ENCODE measurements at places on chromosomes 3 and 15. TPM values are rescaled to one million over a fixed set of nuclear protein-coding genes. Genes with fewer than 3 reads are reported as not detected.

Gene EIF3J
- total RNA-seq, result 36.7 TPM

DNA sequence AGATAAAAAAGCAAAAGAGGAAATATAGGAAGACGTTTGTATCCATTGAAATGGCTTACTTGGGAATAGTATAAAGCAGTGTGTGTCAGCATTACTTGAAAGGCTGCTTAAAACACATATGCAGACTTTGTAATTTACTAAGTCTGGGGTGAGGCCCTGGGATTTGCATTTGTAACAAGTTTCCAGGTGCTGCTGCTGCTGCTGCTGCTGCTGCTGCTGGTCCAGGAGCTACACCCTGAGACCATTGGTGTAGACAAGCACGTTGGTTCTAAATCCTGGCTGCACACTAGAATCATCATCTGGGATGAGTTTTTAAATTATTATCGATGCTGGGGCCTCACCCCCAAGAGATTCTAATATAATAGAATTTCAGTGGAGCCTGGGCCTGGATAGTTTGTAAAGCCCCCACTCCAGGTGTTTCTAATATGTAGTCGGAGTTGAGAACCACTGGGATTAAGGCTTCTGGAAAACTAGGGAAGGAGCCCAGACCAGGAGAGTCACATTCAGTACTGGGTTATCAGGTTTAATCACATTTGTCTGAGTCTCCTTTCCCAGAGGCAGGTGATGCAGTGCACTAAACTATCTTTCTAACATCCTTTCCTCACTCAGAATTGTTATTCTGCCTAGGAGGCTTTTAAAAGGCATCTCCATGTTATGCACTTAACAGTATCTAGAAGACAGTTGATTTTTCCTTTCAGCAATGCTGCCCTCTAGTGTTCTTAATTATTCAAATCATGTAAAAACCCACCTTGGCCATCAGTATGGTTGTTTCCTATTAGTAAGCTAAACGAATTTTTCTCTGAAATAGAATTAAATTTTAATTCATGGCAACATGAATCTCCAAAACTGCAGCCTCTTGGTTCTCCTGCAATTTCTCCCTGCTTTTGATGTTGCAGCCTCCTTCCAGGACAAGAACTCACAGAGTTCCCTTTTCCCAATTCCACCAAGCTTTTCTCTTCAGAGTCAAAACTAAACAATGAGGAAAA lies 45.4 kb downstream of the SSR3 start:
- DNase-seq, result no peak
- H3K27ac ChIP-seq, result no peak overlapping the region
- no peak overlapping the region for H3K4me3 ChIP-seq
- H3K4me1 ChIP-seq, result no peaks in the 10 kb centered on the region

DNA sequence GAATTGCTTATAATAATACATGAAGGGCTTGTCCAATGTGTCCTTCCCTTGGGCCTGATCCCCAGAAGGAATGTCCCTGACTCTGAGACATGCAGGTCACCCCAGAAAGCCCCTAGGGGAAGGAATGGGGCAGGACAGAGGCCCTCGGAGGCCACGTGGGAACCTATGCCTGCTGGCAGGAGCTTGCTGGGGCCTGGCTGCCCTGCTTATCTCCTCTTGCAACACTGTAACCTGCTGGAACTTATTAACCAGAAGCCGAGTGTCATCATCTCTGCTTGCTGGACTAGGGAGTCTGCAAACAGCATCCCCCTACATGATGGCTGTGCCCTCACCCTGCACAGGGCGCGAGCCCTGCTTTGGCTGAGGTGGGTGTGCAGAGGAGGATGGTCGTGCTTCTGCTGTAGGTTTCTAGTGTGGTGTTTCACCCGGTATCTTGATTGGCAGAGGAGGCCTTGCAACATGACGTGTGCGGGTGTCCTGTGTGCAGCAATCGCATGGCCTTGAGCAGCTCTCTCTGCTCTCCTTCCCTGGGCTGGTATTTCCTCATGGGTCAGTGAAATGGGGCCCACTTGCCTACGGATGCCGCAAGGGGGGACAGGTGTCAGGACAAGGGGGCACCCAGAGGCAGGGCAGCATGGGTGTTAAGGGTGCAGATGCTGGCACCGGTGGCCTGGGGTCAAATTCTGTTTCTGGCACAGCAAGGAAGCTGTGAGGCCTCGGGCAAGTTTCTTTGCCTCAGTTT lies 5.0 kb downstream of the CHST13 start:
- no peaks in the 10 kb centered on the region for H3K27me3 ChIP-seq
- no peaks in the 10 kb centered on the region for H3K36me3 ChIP-seq
- H3K4me3 ChIP-seq, result no peak overlapping the region
- no peak overlapping the region for H3K27ac ChIP-seq

- no peak overlapping the region for H3K4me3 ChIP-seq
- no peak overlapping the region for H3K27ac ChIP-seq
- H3K4me1 ChIP-seq, result no peaks in the 10 kb centered on the region
- DNase-seq, result no peak
- H3K36me3 ChIP-seq, result no peaks in the 10 kb centered on the region
- H3K27me3 ChIP-seq, result no peaks in the 10 kb centered on the region
These were observed 106.8 kb downstream of the BBX start for GRCh38 chr3:107629566-107629965.

Gene GOLGA8T
- not detected for total RNA-seq

DNA sequence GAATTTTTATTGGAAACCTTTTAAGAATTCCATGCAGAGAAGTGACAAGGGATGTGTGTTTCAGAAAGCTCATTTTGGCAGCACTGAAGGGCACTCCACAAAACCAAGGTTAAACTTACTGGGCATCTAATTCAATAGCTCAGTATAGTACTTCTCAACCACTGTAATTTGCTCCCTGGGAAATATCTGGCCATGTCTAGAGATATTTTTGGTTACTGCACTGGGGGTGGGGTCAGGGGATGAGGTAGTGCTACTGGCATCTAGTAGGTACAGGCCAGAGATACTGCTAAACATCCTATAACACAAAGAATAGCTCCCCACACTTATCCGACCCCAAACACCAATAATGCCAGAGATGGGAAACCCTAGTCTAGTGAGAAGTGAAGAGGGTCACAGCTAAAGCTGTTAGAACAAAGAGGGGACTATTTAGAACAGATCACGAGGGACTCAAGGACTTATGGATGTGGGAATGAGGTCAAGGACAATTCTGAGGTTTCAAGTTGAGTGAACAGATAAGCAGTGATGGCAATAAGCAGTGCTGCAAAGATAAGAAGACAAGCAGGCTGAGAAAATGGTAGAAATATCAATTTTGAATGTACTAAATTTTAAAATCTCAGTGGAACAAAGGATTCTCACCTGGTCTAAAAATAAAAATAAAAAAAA lies 3.2 kb downstream of the MRPL46 start:
- H3K27ac ChIP-seq, result no peak overlapping the region
- H3K4me3 ChIP-seq, result no peak overlapping the region
- DNase-seq, result no peak
- peaks cover 41% of the 10 kb centered on the region for H3K36me3 ChIP-seq

DNA sequence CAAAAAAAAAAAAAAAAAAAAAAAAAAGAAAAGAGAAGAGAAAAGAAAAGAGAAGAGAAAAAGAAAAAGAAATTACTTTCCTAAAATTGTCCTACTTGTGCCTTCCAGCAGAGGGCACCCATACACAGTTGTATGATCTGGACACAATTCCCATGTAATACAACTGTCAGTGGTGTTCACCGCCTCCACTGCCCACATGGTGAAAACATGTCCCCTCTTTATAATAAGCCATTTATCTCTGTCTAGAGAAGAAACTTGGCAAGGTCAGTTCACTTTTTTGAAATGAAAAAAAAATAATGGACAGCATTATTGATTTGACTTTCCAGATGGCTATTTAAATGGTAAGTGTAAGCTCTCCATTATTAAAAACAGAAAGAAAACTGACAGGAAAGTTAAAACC lies 459.4 kb downstream of the GBE1 start:
- H3K4me3 ChIP-seq, result no peak overlapping the region
- H3K27me3 ChIP-seq, result no peaks in the 10 kb centered on the region
- no peaks in the 10 kb centered on the region for H3K4me1 ChIP-seq
- H3K36me3 ChIP-seq, result no peaks in the 10 kb centered on the region

Gene KCNAB1
- total RNA-seq, result 25.6 TPM

DNA sequence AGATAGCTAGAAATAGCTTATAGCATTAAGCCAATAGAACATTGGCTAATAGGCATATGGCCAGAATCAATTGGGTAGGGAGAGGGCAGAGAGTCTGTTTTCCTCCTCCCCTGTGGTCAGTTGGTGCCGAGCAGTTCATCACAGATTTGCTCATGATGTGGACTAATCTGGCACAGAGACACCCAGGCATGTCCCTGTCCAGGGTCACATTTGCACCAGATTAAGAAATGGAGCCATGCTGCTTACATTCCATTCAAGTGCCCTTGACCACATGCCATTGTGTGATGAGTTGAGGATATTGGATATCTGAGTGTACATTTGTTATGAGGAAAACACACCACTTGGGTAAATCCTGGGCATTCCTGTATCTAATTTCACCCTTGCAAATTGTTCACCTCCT lies 53.4 kb downstream of the USP13 start:
- no peak overlapping the region for H3K4me3 ChIP-seq
- no peaks in the 10 kb centered on the region for H3K36me3 ChIP-seq
- H3K4me1 ChIP-seq, result no peaks in the 10 kb centered on the region
- H3K27me3 ChIP-seq, result no peaks in the 10 kb centered on the region
- H3K27ac ChIP-seq, result no peak overlapping the region

Gene LMLN
- total RNA-seq, result 12.5 TPM

- peaks cover 4% of the 10 kb centered on the region for H3K4me1 ChIP-seq
- DNase-seq, result no peak
- no peaks in the 10 kb centered on the region for H3K27me3 ChIP-seq
- H3K36me3 ChIP-seq, result no peaks in the 10 kb centered on the region
These were observed 31.5 kb upstream of the TM4SF4 start for GRCh38 chr3:149442851-149443544.

Gene COL6A5
- not detected for total RNA-seq

GRCh38 chr3:137763594-137763938 lies 549 bp upstream of the SOX14 start:
- no peaks in the 10 kb centered on the region for H3K36me3 ChIP-seq
- peaks cover 21% of the 10 kb centered on the region for H3K27me3 ChIP-seq
- H3K27ac ChIP-seq, result no peak overlapping the region
- peaks cover 3% of the 10 kb centered on the region for H3K4me1 ChIP-seq
- no peak for DNase-seq

- no peak for DNase-seq
- no peak overlapping the region for H3K27ac ChIP-seq
- H3K36me3 ChIP-seq, result peaks cover 99% of the 10 kb centered on the region
- no peaks in the 10 kb centered on the region for H3K27me3 ChIP-seq
- H3K4me1 ChIP-seq, result no peaks in the 10 kb centered on the region
These were observed 42.1 kb downstream of the TLE3 start for GRCh38 chr15:70055601-70056051.

Gene OXTR
- total RNA-seq, result 0.49 TPM

DNA sequence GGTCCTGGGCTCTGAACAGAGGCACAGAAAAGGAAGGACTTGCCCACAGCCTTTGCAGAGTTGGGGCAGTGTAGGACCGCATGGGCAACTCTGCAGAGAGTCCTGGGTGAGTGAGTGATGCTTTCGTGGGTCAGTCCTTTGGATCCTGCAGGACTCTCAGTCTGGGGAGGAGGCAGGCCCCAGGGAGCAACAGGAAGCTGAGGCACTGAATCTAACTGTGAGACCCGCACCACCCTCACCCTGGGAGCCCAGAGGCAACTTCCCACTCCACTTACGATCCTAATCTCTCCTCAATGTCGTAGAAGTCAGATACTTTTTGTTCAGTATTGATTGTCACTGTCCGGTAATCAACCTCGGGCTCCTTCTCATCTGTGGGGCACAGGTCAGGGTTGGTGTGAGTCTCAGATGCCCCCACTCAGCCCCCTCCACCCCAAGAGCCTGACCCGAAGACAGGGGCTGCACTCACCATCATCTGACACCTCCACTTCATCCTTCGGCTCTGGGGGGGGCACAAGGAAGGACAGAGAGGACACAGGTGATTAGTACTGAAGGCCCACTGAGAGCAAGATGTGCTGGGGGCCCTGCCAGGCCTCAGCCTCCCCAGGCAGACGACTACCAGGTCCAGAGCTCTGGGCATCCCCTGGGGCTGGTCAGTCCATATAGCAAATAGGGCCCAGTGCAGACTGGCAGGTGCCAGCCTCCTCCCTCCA lies 64.0 kb upstream of the HACD2 start:
- H3K4me3 ChIP-seq, result no peak overlapping the region
- H3K36me3 ChIP-seq, result no peaks in the 10 kb centered on the region
- peaks cover 13% of the 10 kb centered on the region for H3K4me1 ChIP-seq
- no peaks in the 10 kb centered on the region for H3K27me3 ChIP-seq

- peaks cover 81% of the 10 kb centered on the region for H3K36me3 ChIP-seq
- no peak for DNase-seq
- no peak overlapping the region for H3K4me3 ChIP-seq
- H3K27me3 ChIP-seq, result no peaks in the 10 kb centered on the region
These were observed 76.2 kb downstream of the SETD5 start for GRCh38 chr3:9473496-9474065.

Gene PCBP4
- total RNA-seq, result 22.2 TPM

DNA sequence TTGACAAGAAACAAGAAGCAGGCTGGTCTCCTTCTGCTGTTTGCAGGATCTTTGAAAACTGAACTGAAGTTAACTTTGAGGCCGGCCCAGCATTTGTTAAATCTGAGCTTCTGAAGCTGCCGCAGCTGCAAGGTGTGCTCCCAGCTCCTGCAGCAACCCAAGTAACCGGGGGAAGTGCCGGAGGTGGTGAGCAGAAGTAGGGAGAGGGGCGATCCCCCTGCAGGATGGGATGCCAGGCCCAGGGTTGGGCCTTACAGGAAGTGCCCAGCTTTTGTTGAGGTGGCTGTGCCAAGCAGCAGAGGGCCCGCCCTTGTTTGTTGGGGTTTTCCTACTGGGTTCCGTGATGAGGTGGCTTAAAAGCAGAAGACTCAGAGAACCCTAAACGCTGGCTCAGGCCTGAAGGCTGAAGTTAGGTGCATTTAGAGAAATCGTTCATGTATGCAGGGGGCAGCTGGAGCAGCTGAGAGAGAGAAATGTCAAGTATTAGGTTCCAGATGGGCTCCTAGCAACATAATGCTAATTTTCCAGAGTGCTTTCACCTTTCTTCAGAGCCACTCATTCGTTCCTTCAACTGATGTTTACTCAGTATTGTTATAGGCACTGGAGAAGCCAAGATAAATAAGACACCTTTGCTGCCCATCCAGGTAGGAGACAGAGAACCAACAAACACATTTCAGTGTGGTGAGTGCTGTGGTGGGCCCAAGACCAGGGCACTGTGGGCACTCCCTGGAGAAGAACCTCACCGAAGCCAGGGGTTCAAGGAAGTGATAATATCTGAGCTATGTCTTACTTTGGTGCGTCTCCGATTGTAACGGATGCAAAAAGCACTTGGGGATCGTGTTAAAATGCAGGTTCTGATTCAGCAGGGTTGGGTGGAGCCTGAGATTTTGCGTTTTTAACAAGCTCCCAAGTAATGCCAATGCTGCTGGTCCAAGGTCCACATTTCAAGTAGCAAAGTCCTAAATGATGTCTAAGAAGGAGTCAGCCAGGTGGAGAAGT lies 42.2 kb upstream of the PLCL2 start:
- H3K27me3 ChIP-seq, result no peaks in the 10 kb centered on the region
- no peak overlapping the region for H3K4me3 ChIP-seq
- H3K27ac ChIP-seq, result peak overlapping the region; percentile 46
- H3K4me1 ChIP-seq, result peaks cover 11% of the 10 kb centered on the region
- peak; percentile 35 for DNase-seq
- H3K36me3 ChIP-seq, result no peaks in the 10 kb centered on the region

- no peak overlapping the region for H3K4me3 ChIP-seq
- no peak overlapping the region for H3K27ac ChIP-seq
- no peaks in the 10 kb centered on the region for H3K36me3 ChIP-seq
- DNase-seq, result no peak
- no peaks in the 10 kb centered on the region for H3K27me3 ChIP-seq
These were observed 43.8 kb downstream of the CCR3 start for GRCh38 chr3:46285931-46286619.

Measured in thyroid gland (tissue), 4 donors.